Peyer's patch (tissue), 4 donors: ENCODE measurements at places on chromosomes 7 and 10. TPM values are rescaled to one million over a fixed set of nuclear protein-coding genes. Genes with fewer than 3 reads are reported as not detected.

DNA sequence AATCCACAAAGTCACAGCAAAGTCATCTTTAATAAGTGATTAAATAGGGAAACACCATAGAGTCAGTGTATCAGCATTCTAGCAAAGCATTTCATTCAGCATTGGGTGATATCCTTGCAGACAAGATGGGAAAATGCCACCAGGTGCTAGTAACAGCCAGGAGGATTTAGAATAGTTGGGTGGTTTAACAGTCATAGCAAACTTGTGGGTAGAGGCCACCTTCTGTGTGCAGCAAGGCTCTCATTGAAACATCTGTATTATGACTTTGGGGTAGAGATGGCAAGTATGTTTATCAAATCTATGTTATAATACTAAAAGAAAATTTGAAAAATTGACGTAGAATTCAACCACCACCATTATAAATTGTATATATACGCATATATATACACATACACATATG lies 26.4 kb upstream of the ADO start:
- no peaks in the 10 kb centered on the region for H3K36me3 ChIP-seq
- H3K4me3 ChIP-seq = no peak overlapping the region
- DNase-seq = no peak
- H3K27me3 ChIP-seq = no peaks in the 10 kb centered on the region

- H3K36me3 ChIP-seq = no peaks in the 10 kb centered on the region
- no peak for DNase-seq
- H3K27me3 ChIP-seq = no peaks in the 10 kb centered on the region
- no peak overlapping the region for H3K27ac ChIP-seq
- no peak overlapping the region for H3K4me3 ChIP-seq
These were observed 23.3 kb downstream of the NPTX2 start for GRCh38 chr7:98640375-98640774.

DNA sequence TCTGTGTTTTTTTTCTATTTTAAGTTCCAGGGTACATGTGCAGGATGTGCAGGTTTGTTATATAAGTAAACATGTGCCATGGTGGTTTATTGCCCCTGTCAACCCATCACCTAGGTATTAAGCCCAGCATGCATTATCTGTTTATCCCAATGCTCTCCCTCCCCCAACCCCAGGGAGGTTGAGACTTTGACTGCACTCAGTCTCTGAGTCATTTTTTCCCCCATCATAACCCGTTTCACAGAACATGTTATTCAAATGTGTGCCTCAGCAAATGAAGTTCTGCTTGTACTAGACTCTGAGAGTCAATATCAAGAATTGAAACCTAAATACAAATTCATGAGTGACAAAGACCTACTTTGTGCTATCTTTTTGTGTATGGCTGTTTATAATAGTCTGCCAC lies 70.0 kb upstream of the CYP26C1 start:
- H3K4me3 ChIP-seq = no peak overlapping the region
- no peak overlapping the region for H3K27ac ChIP-seq
- no peaks in the 10 kb centered on the region for H3K4me1 ChIP-seq
- H3K27me3 ChIP-seq = no peaks in the 10 kb centered on the region
- H3K36me3 ChIP-seq = no peaks in the 10 kb centered on the region
- no peak for DNase-seq

DNA sequence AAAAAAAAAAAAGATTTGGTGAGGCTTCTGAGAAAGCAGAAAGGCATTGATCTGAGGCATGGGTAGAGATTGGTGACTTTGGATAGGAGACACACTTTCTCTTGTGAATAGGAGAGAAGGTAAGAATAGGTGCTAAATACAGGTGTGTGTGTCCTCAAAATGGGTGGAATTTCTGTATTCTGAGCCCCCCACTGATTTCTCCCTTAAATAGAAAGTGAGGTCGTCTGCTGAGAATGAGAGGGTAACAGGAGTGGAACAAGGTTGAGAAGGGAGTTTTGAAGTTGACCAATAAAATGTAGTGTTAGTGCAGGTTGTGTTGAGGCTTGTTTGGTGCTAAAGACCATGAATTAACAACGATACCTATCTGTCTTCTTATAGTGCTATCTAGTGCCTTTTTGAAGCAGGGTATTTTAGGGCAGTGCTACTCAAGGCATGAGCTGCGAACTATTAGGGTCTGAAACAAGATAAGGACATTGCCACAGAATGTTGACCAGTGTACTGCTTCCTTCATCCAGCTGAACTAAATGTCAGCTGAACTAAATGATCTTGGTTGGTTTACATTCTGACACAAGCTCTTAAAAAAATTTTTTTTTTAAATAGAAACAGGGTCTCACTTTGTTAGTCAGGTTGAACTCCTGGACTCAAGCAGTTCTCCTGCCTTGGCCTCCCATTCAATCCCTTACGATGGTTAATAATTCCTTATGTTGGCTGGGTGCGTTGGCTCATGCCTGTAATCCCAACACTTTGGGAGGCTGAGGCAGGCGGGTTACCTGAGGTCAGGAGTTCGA lies 12.4 kb downstream of the TRIM24 start:
- no peak for DNase-seq
- no peak overlapping the region for H3K27ac ChIP-seq
- no peaks in the 10 kb centered on the region for H3K27me3 ChIP-seq
- H3K36me3 ChIP-seq = no peaks in the 10 kb centered on the region
- H3K4me1 ChIP-seq = peaks cover 19% of the 10 kb centered on the region
- H3K4me3 ChIP-seq = no peak overlapping the region

GRCh38 chr7:34275624-34276023 lies 370.3 kb downstream of the BMPER start:
- H3K27ac ChIP-seq = no peak overlapping the region
- H3K27me3 ChIP-seq = no peaks in the 10 kb centered on the region
- no peak for DNase-seq
- H3K4me1 ChIP-seq = no peaks in the 10 kb centered on the region

- no peak for DNase-seq
- no peak overlapping the region for H3K4me3 ChIP-seq
- H3K27me3 ChIP-seq = no peaks in the 10 kb centered on the region
- H3K36me3 ChIP-seq = no peaks in the 10 kb centered on the region
- H3K4me1 ChIP-seq = no peaks in the 10 kb centered on the region
- H3K27ac ChIP-seq = no peak overlapping the region
These were observed 140.0 kb upstream of the DPP6 start for GRCh38 chr7:153912211-153912610.

DNA sequence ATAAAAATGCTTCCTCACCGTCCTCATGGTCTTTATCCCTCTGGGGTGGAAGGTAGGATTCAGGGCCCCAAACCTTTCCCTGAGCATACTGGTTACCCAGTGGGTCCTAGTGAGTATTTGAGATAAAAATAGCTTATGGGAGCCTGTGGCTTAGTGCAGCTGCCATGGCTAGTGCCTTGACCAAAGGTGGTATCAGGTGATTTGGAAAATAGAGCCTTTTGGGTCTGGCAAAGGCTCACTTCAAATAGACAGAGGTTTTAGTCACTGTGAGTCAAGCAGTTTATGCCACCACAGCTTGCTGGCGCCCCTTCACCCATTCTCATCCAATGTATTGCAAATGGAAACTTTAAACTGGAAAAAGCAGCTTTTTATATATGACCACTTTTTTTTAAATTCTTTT lies 30.4 kb downstream of the PLAU start:
- H3K4me1 ChIP-seq = no peaks in the 10 kb centered on the region
- H3K36me3 ChIP-seq = no peaks in the 10 kb centered on the region
- no peak overlapping the region for H3K27ac ChIP-seq
- no peak for DNase-seq

DNA sequence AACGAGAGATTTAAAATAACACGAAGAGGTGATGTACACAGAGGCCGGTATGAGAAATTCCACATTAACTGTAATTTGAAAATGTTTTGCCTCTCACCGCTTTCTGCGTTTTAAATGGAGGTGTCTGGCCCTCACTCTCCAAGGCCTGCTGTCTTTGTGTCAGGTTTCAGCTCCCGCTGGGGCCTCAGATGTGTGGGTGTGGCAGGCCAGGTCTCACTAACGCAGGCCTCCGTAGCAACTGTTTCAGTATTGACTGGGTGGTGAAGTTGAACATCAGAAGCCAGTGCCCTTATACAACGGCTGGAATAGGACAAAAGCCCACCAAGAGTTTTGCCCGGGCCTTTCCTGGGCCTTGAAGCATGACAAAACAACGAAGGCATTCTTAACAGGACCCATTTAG lies 303.1 kb downstream of the ADARB2 start:
- H3K27ac ChIP-seq = no peak overlapping the region
- H3K36me3 ChIP-seq = no peaks in the 10 kb centered on the region
- no peaks in the 10 kb centered on the region for H3K27me3 ChIP-seq
- H3K4me1 ChIP-seq = no peaks in the 10 kb centered on the region
- H3K4me3 ChIP-seq = no peak overlapping the region

DNA sequence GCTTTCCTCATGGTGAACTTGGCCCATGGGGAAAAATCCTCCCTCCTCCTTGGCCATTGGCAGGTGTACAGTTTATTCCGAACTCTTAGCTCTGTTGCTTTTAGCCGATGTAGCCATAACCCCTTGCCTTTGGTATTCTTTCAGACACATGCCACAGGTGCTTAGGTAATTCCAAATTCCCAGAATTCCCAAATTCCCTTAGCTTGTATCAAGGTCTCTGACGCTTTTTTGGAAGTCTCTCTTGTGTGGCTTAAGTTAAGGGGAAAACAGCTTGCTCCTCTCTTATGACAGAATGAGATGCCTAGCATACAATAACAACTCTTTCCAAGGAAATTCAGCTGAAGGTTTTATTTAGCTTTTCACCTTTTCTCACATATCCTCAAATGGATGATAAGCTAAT lies 68.0 kb downstream of the SUGCT start:
- H3K36me3 ChIP-seq = no peaks in the 10 kb centered on the region
- H3K27me3 ChIP-seq = no peaks in the 10 kb centered on the region
- no peak overlapping the region for H3K27ac ChIP-seq
- no peak for DNase-seq
- no peak overlapping the region for H3K4me3 ChIP-seq
- no peaks in the 10 kb centered on the region for H3K4me1 ChIP-seq

DNA sequence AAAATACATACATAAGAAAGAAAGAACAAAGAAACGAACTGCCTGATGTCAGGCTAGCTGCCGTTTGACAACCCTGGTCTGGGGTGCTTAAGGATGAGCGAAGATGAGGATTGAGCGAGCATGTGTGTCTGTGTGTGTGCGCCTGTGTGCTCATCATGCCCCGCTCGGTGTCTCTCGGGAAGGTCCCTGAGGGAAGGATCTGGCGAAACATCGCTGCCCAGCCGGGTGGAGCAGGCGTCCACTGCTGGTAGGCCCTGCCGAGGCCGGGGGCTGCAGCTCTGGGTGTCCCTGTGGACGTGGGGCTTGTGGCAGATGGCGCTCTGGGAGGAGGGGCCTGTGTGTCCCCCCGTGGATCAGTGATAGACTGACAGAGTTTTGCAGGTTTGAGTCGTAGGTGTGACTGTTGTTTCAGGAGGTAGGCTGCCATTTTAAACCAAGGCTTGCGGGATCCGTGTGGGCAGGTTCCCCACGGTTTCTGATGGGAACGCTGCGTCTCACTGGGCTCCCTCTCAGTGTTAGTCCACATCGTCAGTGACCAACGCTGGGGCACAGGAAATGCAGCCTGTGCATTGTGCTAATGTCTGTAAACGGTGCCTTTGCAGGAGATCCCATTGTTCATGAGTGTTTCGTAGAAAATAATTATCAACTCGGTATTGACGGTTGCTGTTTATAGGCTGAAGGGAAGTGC lies 5.9 kb upstream of the SUN1 start:
- H3K4me1 ChIP-seq = peaks cover 56% of the 10 kb centered on the region
- peak overlapping the region; percentile 66 for H3K27ac ChIP-seq
- no peak for DNase-seq
- H3K27me3 ChIP-seq = no peaks in the 10 kb centered on the region

- no peak overlapping the region for H3K27ac ChIP-seq
- no peaks in the 10 kb centered on the region for H3K4me1 ChIP-seq
- DNase-seq = no peak
- H3K36me3 ChIP-seq = no peaks in the 10 kb centered on the region
These were observed 135.0 kb downstream of the ACTR3B start for GRCh38 chr7:152894295-152895170.

DNA sequence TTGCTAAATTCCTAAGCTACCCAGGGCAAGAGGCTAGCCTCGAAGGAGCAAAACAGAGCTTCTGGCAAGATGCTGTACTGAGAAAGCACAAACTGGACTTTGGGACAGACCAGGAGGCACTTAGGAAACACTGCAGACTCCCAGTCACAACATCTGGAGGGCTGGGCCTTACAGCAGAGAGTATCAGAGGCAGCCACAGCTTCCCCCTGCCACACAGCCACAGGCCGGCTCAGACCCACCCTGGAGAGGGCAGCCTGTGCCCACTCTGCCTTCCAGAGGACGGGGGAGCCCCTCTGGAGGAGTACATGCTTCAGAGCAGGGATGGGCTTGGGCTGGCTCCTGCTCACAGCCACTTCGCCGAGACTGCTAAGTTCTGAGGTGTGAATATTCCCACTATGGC lies 17.4 kb downstream of the ESYT2 start:
- H3K27ac ChIP-seq = peak overlapping the region; percentile 62
- H3K4me1 ChIP-seq = no peaks in the 10 kb centered on the region
- no peaks in the 10 kb centered on the region for H3K27me3 ChIP-seq
- H3K36me3 ChIP-seq = no peaks in the 10 kb centered on the region
- DNase-seq = no peak

TWNK gene
- total RNA-seq = 4.7 TPM

PHKG1 gene
- 1.1 TPM for total RNA-seq

GIMAP6 gene
- total RNA-seq = 8.7 TPM

CFAP46 gene
- not detected for total RNA-seq
